ENCODE measurements at places on chromosomes 6 and 20.

GRCh38 chr6:33717934-33718455 is 6.5 kb upstream of the UQCC2 start:
- no peak for DNase-seq

DNA sequence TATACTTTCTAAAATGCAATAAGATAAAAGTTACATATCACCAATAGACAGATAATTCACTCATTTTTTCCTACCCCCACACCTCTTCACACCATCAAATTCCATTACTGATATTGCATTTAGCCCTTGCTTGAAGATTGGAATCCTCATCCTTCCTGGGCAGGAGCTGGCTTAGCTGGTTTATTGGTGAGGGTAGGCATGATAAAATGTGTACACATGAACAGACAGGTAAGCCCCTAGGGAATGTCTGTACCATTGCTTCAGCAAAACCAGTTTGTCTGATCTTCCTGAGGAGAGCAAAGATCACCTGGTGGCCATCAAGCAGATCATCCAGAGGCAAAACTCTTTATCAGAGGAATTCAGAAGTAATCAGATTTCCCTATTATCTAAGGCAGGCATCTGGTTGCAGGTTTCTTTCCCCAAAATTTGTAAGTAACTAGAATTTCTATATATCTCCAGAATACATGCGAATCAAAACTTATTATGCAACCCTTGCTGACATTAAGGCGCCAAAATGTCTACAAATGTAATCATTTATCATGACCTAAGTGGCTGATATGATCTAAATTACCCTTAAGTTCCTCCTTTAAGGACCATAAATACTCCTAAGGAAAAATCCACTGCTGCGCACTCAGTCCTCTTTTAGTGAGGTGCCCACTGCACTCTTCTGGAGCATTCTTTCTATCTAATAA is 6.6 kb upstream of the FABP7 start:
- no peak for DNase-seq

DNA sequence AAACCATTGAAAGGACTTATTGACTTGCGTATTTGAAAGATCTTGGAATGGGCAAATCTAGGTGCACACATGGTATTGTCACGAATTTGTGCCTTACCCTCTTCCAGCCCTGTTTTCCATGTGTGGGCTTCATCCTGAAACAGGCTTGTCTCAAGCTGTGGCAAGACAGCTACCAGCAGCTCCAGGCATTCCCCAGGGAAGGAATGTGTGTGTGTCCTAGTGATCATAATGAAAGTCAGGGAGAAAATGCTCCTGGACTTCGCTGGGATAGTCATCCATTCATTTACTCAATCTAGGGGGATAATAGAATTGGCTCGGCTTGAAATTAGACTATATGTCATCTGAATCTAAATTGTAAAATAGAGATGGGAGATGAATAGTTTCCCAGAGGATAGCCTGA is 676.2 kb downstream of the CBLN4 start:
- no peak for DNase-seq

GRCh38 chr6:3423439-3424184 is 33.2 kb downstream of the SLC22A23 start:
- no peak for DNase-seq

DNA sequence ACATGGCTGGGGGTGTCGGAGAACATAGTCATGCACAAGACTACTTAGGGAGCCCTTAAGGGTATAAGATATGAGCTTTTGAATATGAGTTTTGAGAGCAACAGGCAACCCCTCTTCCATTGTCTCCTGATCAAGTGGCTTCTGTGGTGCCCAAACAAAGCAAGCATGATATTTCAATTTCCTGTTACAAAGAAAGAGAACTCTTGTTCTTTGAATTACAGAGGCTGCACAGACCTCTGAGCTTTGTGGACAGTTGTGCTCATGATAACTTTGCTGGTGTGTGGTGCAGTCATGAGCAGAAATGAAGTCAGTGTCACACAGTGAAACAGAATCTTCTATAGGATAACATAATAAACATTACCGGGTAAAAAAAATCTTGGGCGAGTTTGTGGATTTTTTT is 66.8 kb upstream of the THEMIS start:
- no peak for DNase-seq

- DNase-seq: no peak
Observed at GRCh38 chr20:11178946-11179654, 505.3 kb upstream of the JAG1 start.

- no peak for DNase-seq
Observed at GRCh38 chr6:16377470-16377869, 139.1 kb downstream of the GMPR start.

DNA sequence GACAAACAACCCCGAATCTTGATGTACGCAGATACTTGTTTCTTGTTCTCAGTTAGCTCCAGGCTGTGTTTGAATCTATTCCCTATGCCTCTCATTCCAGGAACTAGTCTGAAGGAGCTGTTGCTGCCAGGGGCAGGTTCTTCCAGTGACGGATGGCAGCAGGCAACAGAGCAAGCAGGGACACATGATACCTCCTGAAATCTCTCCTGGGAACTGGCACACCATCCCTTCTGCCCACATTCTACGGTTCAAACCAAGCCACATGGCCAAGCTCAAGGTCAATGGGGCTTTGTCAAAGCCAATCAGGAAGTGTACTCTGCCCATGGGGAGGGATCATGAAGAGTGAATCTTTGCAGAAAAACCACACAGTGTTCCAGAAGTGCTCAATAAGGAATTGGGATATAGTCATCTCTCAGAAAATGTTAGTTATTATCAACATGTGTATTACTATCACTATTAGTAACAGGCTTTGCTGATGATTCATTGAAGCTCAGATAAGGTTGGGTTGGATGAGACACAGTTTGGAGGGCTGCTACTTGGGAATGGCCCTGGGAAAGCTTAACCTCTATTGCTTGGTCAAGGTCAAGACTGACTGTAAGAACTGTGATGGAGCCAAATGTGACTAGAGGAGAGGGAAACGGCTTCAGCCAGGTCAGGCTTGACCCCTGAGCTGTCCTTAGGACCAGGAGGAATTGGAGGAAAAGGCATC is 454.9 kb downstream of the PTPRT start:
- DNase-seq: no peak

DNA sequence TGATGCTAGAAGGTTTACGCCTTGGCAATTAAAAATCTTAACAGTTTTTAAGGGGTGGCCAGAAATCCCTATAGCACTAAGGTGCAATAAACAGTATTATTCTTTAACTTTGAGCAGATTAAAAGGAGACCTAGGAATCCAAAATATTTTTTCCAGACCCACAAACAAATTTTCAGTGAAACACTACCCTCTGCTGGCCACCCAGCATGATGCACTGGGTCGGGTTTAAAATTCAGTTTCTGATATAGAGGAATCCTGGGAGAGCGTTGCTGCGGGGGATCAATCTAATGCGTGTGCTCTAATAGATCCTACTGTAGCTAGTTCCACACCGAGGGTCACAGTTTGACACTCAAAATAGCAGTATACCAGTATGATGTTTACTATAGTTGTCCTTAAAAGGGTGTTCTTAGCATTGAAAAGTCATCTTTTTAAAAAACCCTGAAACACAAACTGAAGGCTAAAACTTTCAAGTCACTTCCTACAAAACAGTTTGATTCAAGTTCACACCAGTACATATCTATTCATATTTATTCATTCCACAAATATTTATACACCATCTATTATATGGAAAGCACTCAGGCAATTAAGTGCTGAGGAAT is 10.2 kb downstream of the UBE3D start:
- peak; percentile 57 for DNase-seq

GRCh38 chr6:102759415-102759814 is 1365.9 kb downstream of the GRIK2 start:
- DNase-seq: no peak

- no peak for DNase-seq
Observed at GRCh38 chr6:12103158-12103557, 91.0 kb downstream of the HIVEP1 start.

- no peak for DNase-seq
Observed at GRCh38 chr6:45438849-45439406, 61.2 kb upstream of the SUPT3H start.

GRCh38 chr20:1171461-1172093 is 13.2 kb downstream of the TMEM74B start:
- DNase-seq: peak; percentile 81

- no peak for DNase-seq
Observed at GRCh38 chr20:2473516-2473915, 2.9 kb upstream of the SNRPB start.

GRCh38 chr6:170063851-170064602 is 226.9 kb downstream of the DLL1 start:
- DNase-seq: no peak

Measured in ecto neural progenitor cell (in vitro differentiated cells).